Endothelial cell (in vitro differentiated cells): ENCODE measurements at places on chromosomes 7 and 10.

DNA sequence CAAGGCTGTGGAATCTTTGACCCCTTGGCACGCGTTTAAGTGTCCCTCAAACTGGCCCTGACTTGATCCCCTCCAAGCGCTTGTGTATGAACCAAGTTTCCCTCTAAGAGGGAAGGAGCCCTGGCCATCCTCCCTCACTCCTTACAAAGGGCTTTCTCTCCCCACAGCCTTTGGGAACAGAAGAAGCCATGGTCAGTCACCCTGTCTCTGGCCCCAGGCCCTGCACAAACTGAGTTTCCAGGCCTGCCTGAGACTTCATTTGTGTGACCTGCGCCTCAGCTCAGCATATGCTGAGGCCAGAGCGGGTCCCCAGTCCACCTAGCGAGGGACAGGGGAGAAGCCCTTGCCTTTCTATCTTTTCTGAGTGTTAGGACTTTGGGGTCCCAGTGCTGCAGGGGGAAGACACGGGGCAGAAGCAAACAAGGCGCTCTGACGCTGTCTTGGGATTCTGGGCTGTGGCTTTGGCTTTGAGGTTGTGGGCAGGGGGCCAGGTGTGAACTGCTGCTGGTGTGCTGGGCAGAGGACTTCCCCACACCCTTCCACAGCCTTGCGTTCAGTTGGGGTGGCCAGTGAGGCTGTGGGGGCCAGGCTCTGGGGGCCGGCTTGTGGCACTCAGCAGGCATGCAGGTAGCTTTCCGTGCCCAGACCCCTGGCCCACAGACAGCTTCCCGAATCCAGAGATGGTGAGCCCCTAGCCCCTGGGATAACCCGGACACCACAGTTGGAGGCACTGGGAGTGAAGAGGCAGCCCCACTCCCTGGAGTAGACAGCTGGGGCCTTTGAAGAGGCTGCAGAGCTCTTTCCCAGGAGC, 1.5 kb downstream of the RET start:
- DNase-seq: no peak

GRCh38 chr10:109912335-109913281, 10.7 kb downstream of the XPNPEP1 start:
- DNase-seq: no peak

DNA sequence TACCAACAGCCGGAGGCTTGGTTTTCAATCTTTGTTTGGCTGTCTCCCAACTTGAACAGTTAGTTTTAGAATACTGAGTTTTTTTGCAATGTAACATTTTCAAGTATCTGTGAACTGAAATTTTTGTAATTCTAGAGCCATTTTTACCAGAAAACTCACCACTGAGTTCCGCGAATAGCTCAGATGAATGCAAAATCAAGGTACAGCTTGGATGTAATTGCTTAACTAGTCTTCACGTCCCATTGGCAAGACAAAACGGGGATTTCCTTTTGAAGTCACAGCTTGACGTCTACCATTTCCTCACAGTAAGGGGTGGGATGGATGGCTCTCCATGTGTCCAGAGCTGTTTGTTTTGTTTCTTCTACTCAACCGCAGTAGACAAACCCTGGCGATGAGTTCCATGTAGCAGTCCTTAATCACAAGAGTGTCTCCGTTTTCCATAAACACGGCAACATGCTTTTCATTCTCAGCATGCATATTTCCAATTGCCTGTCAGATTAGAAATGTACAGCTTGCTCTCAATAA, 55.8 kb upstream of the FGFR2 start:
- no peak for DNase-seq

DNA sequence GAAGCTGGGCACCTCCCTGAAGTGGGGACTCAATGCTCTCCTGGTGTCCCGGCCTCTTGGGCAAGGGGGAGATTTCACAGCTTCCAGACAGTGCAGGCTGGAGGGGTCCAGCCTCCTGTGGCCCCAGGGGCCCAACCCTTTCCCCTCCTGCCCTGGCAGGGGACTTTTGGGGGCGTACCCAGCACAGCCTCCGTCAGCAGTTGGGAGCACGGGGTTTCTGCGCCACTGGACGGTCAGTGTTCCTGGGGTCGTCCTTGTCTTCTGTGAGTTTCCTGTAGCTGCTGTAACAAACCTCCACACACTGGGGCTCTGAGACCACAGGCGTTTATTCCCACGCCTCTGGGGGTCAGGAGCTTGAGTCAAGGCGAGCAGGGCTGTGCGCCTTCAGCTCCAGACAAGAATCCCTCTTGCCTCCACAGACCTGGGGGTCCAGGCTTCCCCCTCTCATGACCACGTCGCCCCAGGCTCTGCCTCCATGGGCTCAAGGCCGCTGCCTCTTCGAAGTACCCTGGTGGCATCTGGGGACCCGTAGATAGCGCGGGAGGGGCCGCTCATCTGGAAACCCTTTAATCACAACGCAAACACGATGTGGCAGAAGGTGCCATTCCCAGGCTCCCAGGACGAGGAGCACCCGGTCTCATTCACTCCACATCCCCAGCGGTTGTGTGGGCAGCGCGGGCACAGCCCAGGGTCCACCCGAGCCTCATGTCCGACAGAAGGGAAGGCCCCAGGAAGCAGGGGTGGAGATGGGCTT, 14.0 kb downstream of the PWWP2B start:
- DNase-seq: no peak

GRCh38 chr7:78828317-78828716, 625.1 kb downstream of the MAGI2 start:
- DNase-seq: no peak

- no peak for DNase-seq
These were observed 4.7 kb upstream of the SLC18A3 start for GRCh38 chr10:49605216-49605938.

DNA sequence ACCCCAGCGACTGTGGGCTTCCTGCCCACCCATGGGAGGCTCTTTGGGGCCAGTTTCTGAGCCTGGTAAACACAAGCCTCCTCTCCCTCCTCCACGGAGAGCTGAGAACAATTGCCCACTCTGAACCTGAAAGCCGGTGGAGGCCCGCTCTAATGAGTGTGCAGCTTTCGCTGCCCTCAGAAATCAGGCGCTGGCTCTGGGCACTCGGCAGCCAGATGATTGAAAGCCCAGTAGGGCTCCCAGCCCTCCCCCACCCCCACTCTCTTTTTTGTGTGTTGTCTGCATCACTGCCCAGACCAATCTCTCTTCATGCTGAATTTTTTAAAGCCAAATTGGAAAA, 438.9 kb downstream of the RPS24 start:
- no peak for DNase-seq

DNA sequence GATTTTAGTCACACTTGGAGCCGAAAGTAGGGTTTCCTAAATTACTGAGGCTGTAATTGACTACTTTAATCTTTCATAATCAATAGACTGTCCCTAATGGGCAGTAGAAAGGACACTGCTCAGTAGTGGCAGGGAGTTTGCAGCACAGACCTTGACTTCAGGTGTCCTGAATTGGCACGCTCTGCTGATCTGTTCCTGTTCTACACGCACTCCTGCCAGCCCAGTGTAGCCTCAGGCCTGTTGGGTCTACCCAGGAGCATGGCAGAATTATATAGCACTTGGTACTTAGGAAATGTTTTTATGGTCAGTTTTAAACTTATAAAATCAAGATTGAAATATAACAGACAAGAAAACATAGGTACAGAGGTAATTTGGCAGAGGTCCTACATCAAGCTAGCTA, 9.0 kb downstream of the EIF4H start:
- DNase-seq: no peak

DNA sequence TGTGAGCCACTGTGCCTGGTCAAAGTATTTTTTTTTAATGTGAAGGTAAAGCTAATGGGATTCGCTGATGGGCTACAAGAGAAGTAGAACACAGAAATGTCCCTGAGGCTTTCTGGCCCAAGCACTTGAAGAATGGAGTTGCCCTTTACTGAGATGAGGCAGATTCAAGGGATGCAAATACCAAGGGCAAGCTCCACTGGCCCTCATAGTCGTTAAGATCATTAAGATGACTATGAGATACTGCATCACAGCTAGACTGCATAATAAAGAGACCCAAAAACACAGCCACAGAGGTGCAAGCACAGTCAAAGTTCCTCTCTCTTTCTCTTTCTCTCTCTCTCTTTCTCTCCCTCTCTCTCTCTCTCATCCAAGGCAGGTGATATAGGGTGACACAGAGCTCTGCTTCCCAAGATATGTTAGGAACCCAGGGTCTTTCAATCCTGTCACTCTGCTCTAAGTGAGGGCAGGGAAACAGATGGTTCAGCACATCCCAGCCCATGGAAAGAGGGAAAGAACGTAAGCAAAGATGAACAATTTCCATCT, 117.4 kb downstream of the SFMBT2 start:
- DNase-seq: no peak

- no peak for DNase-seq
These were observed 278.6 kb downstream of the ARHGAP12 start for GRCh38 chr10:31650010-31650409.

DNA sequence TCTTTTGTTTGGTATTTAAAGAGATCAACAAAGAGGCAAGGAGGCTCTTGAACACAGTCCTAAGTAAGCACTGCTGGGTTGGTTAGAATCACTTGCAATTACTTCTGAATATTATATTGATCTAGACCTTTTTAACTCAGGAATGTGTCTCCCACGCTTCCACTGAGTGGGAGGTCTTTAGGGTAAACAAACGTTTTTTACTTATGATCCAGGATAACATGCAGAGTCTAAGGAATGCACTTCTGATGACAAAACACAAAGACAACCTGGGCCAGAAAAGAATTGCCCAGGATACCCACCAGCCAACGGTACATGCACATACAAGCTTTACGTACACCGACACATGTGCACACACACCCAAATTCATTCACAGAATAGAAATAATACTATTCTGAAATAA, 626.9 kb downstream of the PARD3 start:
- no peak for DNase-seq

DNA sequence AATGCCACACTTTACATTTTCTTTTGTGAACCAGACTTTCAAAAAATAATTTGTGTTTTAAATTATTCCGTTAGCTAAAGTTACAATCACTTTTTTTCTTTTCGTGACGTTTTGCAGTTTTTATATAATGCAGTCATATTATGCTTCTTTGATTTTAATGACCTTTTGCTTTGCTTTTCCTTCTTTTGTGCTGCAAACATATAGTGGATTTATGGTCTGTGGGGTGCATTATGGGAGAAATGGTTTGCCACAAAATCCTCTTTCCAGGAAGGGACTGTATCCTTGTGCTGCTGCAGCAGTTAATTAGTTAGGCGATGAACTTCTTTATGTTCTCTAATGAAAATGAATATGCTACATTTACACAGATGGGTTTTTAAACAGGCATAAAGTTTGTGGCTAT, 117.4 kb downstream of the MAPK8 start:
- DNase-seq: no peak

- DNase-seq: no peak
These were observed 64.9 kb upstream of the MYO3A start for GRCh38 chr10:25869067-25869591.
